ENCODE measurements at places on chromosomes 4 and X.

- DNase-seq: no peak
These were observed 108.4 kb downstream of the LINC00632 start for GRCh38 chrX:140817943-140818342.

- peak; percentile 46 for DNase-seq
These were observed 56.7 kb upstream of the HGFAC start for GRCh38 chr4:3384771-3385710.

GRCh38 chr4:62168681-62169080, 968.6 kb downstream of the ADGRL3 start:
- DNase-seq: no peak

GRCh38 chr4:110898290-110898689, 275.4 kb upstream of the PITX2 start:
- no peak for DNase-seq

DNA sequence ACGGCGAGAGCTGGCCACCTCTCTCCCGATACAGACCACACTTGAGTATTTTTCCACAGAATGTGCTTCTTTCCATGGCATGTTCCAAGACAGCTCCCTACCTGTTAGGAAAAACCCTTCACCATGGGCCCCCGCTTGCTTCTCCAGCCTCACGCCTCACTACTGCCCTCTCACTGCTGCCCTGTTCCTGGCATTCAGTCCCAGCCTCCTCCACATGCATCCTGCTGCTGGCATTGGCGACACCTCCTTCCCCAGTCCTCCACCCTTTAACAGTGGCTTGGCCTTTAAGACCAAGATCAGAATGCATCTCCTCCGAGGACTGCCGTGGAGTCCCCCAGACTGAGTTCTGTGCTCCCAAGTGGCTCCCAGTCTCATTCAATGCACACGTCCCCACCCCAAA, 10.7 kb downstream of the PNMA6F start:
- DNase-seq: no peak

- no peak for DNase-seq
These were observed 71.4 kb downstream of the TSC22D3 start for GRCh38 chrX:107704181-107704580.

DNA sequence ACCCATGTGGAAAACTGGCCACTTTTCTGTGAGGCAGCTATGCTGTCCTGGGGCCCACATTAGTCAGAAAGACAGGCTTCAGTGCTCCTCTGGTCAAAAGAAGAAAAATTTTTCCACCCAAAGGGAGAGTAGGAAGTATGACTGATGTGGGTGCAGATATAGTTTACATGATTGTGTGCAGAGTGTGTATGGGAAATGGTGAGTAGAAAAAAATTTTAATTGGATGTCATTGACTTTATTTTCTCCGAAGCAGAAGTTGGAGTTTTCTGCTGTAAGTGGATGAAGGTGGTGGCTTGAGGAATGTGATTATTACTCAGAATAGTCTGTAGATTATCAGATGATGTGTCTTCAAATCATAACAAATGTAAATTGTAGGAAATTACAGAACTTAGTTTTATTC, 241.5 kb upstream of the IGFBP7 start:
- DNase-seq: no peak

GRCh38 chr4:109962401-109962800, 49.7 kb downstream of the EGF start:
- no peak for DNase-seq

DNA sequence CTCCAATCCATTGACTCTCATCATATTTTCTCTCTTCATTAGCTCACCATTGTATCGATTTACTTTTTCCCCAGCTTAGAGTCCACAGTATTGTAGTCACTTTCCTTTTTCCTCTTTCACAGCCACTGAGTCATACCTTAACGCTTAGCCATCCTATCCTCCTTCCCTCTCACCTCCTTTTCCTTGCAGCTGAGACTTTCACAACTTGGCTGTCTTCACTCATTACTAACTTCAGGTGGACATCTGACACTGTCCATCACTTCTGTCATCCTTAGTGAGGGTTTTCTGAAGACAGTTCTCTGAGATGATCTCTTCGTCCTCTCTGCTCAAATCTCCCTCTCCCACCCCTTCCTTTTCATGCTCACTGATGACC, 70.5 kb upstream of the ESX1 start:
- no peak for DNase-seq

- no peak for DNase-seq
These were observed 44.7 kb upstream of the AFAP1 start for GRCh38 chr4:7984286-7984925.

- DNase-seq: no peak
These were observed 7.7 kb downstream of the TLR7 start for GRCh38 chrX:12874581-12874980.

DNA sequence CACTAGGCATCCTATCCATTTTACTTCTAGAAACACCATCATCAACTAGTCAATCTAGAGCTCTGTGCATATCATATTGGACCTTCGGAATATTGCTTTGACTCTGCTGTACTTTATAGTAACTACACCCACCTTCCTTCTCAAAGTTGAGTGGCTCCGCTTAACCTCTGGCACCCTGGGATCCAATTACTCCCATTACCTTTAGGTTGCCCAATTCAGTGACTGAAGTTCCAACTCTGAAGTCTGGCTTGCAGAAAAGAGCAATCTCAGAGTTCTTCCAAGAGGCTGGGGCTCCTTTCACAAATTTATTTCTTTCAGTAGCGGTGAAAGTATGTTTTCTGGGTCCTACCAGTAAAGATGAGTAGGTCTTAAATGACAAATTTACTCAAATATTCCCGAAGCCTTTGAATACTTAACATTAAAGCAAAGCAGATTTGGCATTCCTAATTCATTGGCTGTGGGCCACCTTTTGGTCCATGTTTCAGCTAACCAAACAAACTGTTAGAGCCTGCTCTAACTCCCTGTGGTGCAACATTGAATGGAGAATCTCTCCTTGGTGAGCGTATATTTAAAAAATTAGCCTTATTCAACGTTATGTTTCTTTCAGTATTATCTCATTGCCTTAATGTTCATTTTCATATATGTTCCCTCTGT, 1215.8 kb downstream of the RAPGEF2 start:
- DNase-seq: no peak

- DNase-seq: peak; percentile 18
These were observed 668 bp upstream of the TAPT1 start for GRCh38 chr4:16226816-16227461.

- DNase-seq: no peak
These were observed 43.3 kb upstream of the SOD3 start for GRCh38 chr4:24751926-24752539.

GRCh38 chr4:28686618-28687017, 1826.0 kb downstream of the STIM2 start:
- DNase-seq: no peak

DNA sequence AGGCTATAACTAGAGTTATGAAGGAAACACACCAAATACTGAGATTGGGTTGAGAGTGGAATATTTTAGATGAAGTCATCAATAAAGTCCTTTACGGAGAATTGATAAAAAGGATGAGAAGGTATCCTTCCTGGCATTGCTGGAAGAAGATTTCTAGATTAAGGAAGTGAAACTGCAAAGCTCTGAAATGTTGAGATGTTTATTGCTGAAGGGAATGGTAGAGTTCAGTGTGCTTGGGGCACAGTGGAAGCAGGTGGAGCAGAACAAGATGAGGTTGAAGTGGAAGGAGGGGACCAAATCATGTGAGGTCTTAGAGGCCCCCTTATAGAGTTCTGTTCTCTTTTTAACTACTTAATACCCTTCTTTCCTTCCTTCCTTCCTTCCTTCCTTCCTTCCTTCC, 848.5 kb downstream of the RAB28 start:
- no peak for DNase-seq

DNA sequence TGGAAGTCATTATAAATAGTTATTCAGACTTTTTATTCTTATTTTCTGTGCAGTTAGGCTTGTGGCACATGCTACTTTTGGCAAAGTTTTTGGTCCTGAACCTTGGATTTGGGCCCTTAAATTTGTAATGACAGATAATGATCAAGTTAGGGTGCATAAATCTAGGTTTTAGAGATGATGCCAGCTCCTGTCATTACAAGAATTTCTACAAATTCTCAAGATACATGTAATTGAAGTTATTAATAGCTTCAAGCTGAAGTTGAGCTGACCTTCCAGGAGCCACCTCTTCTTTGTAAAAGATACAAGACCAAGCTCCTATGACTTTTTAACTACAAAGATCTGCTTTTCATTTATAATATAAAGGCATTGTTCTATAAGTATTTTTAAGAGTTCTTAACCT, 255.6 kb upstream of the UGT8 start:
- no peak for DNase-seq

DNA sequence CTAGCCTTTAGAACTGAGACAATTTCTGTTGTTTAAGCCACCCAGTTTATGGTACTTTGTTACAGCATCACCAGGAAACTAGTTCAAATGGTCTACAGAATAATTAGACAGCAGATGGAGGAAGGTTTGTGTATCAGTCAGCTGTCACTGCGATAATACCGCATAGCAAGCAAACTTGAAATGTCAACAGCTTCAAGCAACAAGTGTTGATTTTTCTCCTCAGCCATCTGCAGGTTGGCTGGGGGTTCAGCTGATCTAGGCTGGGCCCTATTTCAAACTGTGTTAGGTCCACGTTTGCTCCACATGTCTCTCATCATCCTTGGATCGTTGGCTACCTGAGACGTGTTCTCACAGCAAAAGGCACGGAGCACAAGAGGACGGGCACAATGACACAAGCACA, 19.2 kb upstream of the PHEX start:
- no peak for DNase-seq

GRCh38 chrX:150643271-150643670, 49.9 kb upstream of the MTMR1 start:
- DNase-seq: peak; percentile 0

- DNase-seq: peak; percentile 8
These were observed 370.3 kb upstream of the SMIM31 start for GRCh38 chr4:164383358-164384220.

DNA sequence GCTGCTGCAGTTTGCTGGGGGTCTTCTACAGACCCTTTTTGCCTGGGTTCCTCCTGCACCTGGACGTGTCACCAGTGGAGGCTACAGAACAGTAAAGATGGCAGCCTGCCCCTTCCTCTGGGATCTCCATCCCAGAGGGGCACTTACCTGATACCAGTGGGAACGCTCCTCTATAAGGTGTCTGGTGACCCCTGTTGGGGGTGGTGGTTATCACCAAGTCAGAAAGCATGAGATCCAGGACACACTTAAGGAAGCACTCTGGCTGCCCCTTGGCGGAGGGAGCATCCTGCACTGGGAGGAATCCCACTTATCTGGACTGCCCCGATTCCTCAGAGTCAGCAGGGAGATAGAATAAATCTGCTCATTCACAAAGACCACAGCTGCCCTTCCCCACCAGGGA, 218.9 kb upstream of the GALNTL6 start:
- DNase-seq: no peak

GRCh38 chr4:52076731-52077130, 25.6 kb downstream of the SPATA18 start:
- no peak for DNase-seq

DNA sequence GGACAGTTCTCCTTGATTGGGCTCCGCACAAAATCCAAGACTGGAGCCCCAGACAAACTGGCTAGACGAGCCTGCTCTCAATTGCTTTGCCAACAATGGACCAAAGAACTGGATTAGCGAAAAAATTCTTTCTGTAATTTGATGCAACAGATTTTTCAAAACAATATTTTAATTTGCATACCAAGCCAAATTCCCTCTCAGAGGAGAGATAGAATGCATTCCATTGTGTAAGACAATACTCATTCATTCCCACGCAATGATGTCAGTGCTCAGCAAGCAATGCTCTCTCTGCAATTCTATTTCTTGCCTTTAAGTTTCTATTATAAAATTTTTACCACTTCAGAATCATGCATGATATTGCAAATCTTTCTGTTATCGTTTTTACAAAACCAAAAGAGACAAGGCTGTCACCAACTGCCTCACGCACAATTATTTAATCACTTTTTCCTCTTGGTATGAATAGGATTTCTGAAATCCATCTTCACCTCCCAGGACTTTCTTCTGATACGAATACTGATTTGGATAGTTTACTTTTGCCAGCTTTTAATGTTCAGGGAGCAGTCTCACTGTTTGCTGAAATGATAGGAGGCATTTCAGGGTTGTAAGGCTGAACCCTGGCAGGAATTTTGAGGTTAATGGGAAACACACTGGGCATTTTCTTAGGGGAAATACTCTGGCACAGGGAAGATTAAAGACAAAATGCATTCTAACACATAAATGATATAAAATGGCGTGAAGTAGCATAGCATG, 46.1 kb upstream of the HCCS start:
- DNase-seq: peak; percentile 19

DNA sequence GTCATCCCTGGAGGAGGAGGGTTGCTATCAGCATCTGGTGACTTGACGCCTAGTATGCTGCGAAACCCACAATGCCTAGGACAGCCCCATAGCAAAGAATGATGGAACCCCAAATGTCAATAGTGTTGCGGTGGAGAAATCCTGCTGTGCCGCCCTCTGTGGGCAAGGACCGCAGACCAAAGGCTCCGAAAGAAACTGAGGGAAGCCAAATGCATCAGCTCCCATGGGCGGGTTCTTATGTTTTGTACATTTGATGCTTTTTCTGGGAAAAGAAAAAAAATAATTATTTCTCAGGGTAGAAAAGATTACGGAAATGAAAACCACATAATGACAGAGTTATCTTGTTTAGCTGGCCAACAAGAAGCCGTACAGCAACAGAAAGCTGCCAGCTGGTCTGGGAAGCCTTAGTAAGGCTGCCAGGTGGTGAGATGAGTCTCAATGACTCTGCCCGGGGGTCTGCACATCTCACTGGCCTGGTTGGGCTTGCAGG, 95.0 kb upstream of the TBL1X start:
- DNase-seq: no peak

GRCh38 chr4:97367878-97368277, 775.4 kb downstream of the STPG2 start:
- DNase-seq: peak; percentile 24

DNA sequence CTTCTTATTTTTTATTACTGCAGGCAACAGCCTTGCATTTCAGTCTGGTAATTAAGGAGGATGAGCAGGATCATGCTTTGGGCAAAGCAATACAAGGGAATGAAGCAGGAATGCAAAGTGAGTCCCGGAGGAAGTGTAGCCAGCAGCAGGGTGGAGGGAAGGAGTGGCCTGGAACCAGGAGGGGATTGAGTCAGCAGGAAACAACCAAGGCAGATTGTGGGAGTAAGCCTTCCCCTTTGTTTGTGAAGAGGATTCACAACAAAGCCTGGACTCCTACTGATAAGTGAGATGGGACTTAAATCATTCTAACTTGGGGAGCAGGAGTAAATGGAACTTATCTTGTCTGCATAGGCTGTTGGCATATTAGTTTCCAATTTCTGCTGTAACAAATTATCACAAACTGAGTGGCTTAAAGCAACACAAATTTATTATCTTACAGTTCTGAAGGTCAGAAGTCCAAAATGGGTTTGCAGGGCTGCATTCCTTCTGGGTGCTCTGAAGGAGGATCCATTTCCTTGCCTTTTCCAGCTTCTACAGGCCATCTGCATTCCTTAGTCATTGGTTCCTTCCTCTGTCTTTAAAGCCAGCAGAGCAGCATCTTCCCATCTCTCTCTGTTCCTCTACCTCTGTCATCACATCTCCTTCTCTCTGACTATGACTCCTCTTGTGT, 93.2 kb upstream of the AP1S2 start:
- peak; percentile 21 for DNase-seq

DNA sequence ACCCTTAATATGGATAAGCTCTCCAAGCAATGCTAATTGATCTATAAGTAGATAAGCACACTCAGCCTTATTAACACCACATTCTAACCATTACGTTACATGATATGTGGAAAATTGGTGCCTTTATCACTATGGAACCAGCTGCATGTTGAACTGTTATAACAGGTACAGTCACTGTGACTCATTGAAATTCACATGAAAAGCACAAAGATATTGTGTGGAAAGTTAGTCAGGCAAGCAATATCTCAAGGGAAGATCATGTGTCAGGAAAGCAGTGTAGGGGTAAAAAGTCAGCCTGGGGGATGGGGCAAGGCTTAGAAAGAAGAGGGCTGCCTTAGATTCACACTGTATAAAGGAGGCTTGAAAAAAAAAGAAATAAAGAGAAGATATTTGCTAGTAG, 313.7 kb upstream of the SMIM31 start:
- DNase-seq: peak; percentile 64
